GM13976 (cell line): ENCODE measurements at places on chromosomes 5 and 9.

- no peak for DNase-seq
Measured at GRCh38 chr9:21883642-21884041, 81.2 kb downstream of the MTAP start.

DNA sequence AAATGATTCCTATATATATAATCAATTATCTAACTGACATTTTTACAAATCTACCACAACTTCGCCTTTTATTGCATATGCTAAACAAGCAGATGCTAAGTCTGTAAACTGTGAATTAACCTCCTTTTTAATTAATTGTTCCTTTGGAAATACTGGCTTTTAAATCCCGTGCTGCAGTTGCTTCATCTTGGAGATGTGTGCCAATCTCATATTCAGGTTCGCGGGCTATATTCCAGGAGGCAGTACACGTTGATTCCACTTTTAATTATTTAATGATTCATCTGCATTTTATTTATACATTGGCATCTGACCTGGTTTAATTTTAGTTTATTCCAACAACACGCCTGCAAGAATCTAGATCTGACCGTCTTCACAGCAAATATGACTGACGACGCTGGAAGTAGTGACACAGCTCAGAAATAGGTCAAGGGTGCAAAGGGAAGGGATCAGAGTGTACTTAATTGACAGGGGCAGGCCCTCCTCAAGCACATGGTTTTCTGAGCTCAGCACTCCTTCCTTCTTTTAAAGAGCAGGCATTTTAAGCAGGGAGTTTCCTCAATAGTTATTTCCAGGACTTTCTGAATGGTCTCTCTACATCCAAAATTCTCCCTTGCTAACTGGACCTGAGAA is 125.2 kb downstream of the GLIS3 start:
- DNase-seq = no peak

DNA sequence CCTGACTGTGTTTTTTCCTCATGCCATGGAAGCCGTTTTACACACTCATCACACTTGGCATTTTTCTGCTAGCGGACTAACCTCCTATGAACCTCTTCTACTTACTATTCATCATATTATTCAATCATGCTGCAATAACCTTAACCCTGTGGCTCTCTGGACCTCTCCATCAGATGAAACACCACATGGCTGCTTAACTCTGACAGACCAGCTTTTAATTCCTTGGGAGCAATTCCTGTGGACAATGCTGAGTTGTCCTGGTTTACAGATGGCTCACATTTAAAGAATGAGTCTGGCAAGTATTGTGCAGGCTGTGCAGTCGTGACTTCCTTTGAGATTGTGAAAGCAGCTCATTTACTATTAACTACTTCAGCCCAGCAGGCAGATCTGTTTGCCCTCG is 9.0 kb downstream of the OR1J1 start:
- no peak for DNase-seq

GRCh38 chr5:68688547-68688946 is 405.3 kb upstream of the SLC30A5 start:
- no peak for DNase-seq

DNA sequence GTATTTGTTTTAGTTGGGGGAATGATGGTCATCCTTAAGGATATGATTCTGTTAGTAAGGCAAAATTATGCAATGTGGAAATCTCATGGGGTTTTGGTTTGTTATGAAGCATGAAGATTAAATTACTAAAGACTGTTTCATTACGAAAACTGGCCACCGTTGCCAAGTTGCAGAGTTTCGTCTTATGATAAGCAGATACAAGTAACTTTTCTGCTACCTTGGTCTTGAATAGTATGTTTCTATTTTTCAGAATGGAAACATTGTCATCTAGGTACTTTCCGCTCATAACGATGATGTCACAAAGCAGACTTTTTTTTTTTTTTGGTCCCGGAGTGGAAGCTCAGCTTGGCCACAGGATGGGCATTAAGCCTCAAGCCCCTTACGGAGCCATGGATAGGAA is 4.2 kb downstream of the CCNI2 start:
- DNase-seq = peak; percentile 81

- DNase-seq = no peak
Measured at GRCh38 chr9:1034271-1034670, 15.9 kb upstream of the DMRT2 start.

DNA sequence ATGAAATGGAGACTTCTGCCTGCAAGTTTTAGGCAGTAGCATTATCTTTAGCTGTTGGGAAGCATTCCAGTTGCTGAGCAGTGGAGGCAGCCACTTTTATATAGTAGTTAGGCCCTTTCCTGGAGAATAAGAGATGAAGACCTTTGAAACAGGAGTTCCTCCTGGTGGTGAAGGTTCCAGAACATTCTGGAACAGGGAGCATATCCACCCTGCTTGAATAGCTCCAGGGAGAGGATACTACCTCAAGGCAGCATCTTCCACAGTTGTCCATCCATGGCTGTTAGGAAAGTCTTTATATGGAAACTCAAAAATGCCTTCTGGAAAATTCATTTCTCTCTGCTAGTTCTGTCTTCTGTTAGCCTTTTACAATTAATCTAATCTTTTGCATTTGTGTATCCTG is 3.0 kb downstream of the ASPN start:
- no peak for DNase-seq

DNA sequence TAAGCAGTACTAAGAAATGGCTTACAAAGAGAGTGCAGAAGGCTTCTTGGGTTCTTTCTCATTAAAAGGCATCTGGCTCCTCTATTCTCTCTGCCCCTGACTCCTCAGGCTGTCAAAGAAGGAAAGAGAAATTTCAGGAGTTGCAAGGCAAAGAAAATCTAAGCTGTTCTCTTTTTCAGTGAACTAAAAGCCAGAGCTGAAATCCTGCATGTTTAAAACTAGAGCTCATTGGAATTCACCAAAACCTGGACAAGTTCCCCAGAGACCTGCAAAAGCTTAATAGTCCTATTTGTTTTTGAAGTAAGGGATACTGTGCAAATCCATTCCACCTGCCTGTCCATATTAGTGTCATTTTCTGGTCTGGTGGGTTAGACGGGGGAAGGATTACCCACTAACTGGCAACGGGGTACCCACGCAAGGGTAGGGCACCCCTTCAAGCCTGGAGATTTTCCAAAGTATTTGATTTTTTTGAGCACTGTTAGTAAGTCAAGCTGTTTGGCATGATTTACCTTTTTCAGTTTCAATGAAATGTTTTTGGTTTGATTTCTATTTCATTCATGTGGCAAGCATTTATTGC is 179.3 kb downstream of the FSTL4 start:
- DNase-seq = no peak
